ENCODE measurements at places on chromosomes 11 and 22.

DNA sequence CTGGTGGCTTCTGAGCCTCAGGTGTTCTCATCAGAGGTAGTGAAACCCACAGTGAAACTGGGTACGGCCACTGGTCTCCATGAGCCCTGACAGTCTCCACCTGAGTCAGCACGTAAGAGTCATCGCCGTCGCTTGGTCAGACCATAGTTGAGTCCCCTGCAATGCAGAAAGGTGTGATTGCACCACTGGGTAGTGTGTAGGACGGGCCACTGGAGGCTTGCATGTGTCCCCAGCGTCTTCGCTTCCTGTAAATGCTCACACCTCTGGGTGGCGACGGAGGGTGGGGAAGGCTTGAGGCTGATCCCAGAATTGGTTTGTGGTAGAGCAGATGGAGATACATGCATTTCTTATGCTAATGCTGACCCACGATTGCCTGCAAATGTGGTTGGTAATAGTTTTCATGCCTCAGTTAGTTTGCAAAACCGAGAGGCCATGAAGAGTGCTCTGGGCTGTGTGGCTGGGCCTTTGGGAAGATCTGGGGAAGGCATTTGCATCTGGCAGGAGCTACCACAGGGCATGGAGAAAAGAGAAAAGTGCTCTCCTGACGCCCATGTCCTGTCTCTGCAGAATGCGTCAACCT lies 26.5 kb downstream of the CTTN start:
- no peak for DNase-seq

- no peak for DNase-seq
These were observed 902.4 kb upstream of the RAG2 start for GRCh38 chr11:37500425-37500824.

DNA sequence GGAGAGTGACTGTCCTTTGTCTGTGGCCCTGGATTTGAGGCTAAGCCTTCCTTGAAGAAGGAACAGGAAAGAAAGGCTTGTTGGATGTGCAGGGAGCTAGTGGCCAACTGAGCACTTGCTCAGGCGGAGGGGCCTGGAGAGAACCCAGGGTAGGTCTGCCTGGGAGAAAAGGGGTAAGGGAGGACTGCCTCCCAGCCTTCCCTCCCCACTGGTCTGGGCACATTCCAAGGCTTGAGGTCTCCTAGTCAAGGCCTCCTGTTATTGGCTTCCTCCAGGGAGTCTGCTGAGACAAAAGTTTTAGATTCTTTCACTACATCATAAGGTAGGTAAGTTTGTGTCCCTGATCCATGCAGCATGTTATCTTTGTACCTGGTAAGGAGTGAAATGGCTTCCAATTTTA lies 15.2 kb downstream of the KCNQ1OT1 start:
- DNase-seq, result no peak

DNA sequence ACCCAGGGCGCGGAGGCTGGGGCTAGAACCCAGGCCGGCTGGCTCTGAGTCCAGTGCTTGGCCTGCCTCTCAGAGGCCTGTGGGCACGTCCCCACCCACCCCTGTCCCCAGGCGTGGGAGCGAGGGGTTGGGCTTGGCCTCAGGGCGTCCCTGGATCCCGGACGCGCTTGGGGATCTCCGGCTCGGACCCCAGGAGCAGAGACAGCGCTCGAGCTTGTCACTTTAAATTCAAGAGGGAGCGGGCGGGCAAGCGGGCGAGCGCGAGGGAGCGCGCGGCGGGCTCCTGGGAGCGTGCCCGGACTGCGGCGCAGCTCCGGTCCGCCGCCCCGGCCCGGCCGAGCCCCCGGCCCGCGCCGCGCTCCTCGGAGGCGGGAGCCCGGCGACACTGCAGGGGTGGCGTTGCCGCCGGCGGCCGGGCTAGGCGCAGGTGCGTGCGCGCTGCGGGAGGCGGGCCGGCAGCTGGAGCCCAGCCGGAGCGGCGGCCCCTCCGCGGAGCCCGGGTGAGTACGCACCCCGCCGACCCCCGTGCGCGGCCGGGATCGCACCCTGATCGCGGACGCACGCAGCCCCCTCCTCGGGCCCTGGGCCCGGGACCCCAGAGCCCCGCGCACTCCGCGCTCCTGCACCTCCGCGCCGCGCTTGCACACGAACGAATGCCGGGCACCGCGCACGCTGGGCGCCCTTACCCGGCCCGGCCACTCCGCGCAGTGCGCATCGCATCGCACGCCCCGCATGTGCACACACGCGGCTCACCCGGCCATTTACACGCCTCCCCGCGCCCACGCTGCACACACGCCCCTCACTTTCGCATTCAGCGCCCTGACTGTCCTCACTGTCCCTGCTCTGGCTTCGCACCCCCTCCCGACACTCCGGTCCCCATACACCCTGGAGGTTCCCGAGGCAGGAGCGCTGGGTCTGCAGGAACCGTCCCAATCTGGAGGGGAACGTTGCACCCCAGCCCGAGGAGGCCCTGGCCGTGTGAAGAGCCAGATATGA lies at the start of gene SYT12:
Gene SYT12, plus strand, starts transcription at position 174 of the 996 bp plus-strand sequence. CDS start 7,011 bp downstream, outside the sequence.
- DNase-seq, result no peak

- no peak for DNase-seq
These were observed 157.6 kb downstream of the PGR start for GRCh38 chr11:100972046-100972445.

DNA sequence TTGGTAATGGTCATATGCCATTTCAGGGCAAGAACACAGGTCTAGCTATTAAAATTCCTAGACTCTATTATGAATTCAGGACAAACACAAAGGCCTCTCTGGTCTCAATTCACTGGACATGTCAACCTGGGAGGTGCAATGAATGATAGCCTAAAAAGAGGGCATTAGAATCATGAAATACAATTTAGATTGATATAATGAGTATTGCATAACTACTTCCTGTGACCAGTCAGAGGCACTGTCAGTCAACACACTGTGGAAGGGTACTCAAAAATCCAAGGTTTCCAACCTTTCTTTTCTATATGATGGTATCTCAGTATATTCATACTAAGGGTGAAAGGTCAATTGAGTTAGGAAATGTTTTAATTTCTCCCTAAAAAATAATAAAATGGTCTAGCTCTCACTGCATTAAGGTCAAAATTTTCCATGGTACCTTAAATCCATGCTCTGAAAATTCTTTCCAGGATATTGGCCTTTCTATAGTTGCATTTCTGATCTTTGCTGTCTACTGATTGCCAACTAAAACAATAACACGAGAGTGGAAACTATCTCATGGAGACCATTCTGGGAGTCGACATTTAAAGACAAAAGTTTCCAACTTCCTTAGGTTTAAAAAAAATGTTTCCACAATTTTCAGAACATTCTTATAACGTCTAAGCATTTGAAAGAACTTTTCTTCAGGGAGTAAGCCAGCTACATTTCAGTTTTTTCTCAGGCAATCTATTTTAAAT lies 81.7 kb upstream of the APOA1 start:
- no peak for DNase-seq

GRCh38 chr11:130241713-130242112 lies 73.0 kb downstream of the ZBTB44 start:
- no peak for DNase-seq

- DNase-seq, result no peak
These were observed 149.0 kb downstream of the SPON1 start for GRCh38 chr11:14111496-14111895.

GRCh38 chr11:21933095-21933494 lies 259.8 kb upstream of the ANO5 start:
- DNase-seq, result no peak

GRCh38 chr11:70712471-70712870 lies 314.1 kb downstream of the CTTN start:
- no peak for DNase-seq

- no peak for DNase-seq
These were observed 50.6 kb downstream of the C11orf58 start for GRCh38 chr11:16789063-16789420.

- DNase-seq, result no peak
These were observed 43.6 kb downstream of the XRRA1 start for GRCh38 chr11:74905326-74905725.

- no peak for DNase-seq
These were observed 174.2 kb upstream of the PDGFD start for GRCh38 chr11:104338186-104338585.

DNA sequence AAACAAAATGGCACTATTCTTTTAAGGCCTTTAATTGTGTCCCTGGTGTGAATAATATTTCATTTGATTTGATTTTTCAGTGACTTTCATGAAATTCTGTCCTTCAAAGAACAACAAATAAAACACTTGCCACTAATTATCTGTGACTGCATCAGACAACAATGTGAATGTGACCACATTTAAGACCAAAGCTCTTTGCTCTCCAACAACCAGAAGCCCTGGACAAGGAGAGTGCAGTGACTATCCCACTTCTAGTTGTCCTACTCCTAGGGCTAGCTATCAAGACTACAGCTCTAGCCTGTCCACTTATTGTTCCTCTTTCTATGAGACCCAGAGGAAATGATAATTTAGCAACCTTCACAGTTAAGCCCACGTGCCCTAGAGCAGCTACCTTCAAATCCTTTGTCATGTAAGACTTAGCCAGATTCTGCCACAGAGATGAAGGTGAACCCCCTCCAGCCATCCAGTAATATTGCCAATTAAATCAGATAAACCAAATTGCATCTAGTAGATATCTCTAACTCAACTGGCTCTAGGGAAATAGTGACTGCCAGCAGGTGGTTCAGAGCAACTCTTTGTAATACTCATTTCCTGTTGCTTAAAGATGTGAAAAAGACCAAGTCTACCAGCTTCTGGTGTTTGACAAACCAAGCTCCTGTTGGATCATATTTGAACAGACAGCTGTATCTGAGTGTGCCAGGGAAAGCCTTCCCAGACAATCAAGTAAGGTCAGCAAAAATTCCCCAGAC lies 142.6 kb upstream of the BLID start:
- DNase-seq, result no peak

DNA sequence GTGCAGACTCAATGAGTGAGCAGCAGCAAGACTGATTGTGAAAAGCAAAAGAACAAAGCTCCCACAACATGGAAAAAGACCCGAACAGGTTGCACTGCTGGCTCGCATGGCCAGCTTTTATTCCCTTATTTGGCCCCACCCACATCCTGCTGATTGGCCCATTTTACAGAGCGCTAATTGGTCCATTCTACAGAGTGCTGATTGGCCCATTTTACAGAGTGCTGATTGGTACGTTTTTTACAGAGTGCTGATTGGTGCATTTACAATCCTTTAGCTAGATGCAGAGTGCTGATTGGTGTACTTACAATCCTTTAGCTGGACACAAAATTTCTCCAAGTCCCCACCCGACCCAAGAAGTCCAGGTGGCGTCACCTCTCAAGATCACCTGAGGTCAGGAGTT lies 15.3 kb upstream of the SLC25A1 start:
- DNase-seq, result no peak

DNA sequence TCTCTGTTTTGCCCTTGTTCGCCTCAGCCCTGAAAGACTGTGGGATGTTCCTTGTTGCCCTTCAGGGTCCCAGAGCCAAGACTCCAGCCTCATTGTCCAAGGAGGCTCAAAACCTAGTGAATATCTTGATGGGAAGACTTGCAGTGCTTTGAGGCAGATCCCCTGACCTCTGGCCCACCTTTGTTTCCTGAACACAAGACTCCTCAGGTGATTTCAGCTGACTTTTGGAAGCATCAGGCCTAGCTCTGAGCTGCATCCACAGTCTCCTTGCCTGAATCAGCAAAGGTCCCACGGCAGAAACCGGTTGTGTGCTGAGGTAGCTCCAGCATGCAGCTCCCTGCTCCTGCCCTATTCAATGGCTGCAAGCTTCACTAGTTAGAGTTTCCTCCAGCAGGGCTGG lies 159.3 kb upstream of the B3GAT1 start:
- DNase-seq, result no peak

GRCh38 chr11:34667810-34668582 lies 47.1 kb downstream of the EHF start:
- no peak for DNase-seq

DNA sequence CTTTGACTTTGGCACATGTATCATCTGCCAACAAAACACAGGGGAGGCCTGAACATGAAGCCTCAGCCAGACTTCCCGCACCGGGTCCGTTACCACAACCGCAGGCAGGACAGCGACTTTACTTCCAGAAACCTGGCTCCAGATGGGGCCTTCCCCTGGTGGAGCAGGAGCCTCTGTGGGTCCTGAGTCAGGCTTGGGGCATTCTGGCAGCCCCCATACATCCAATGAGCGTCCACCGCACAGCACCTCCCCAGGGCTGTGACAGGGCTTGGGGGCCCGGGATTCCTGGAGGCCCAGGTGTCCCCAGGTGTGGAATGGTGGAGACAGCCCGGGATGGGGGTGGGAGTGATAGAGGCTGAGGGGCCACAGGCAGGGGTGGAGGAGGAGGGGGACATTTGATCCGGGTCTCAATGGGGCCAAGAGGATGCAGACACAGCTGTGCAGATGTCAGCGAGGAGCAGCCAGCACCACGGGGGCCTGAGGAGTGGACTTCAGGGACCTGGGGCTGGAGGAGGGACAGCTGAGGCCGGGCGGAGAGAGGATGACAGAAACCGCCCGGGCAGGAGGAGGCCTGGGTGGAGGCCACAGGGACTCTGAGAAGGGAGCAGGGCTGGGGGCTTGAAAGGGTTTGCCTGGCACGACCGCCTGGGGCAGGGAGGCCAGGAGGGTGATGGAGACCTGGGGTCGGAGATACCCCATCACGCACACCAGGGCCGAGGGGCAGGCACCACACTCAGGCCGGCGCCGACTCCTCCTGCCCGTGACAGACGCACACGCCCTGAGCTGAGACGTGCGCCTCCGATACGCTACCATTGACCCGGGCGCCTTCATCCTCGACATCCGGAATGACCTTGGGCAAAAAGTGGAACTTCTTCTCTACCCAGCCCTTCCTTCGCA lies 8.6 kb downstream of the TTLL8 start:
- DNase-seq, result no peak

DNA sequence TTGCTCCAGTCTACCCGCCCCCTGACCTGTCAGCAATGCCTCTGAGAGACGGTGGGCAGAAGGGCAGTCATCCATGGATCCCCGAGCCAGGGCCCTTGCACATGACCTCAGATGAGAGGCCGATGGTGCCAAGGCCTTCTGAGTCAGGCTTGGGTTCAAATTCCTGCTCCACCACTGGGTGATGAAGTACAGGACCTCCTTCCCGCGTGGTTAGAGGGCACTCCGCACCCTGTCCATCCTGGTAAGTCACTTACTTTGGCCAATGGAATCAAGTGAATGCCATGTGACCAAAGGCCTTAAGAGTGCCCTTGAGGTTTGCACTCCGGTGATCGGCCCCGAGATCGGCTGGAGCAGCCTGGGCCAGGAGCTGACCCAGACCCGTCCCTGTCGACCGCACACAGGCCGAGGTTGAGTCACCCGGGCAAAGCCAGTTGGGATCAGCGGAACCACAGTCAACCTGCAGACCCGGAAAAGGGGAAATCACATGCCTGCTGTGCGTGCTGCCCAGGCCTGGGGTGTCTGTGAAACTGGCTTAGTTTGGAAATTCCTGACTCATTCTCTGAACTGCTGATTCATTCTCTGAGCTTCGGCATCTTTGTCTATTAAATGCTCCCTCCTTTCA lies 48.9 kb downstream of the RTL6 start:
- DNase-seq, result no peak

DNA sequence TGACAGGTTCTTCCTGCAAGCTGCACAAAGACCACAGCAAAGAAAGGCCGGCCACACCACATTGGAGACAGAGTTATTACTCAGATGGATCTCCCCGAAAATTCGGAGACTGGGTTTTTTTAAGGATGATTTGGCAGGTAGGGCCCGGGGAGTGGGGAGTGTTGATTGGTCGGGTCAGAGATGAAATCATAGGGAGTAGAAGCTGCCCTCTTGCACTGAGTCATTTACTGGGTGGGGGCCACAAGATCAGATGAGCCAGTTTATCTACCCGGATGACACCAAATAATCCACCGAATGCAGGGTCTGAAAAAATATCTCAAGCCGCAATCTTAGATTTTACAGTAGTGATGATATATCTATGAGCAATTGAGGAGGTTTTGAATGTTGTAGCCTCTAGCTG lies 401.8 kb upstream of the FAT3 start:
- no peak for DNase-seq

- DNase-seq, result no peak
These were observed 90.0 kb downstream of the MICAL2 start for GRCh38 chr11:12200279-12200990.

GRCh38 chr11:60169264-60169915 lies 13.5 kb downstream of the MS4A6A start:
- DNase-seq, result no peak

Data from activated CD8-positive, alpha-beta memory T cell treated with anti-CD3 and anti-CD28 coated beads for 4 hours (primary cell).